CD8-positive, alpha-beta memory T cell (primary cell): ENCODE measurements at places on chromosomes 11 and 22.

DNA sequence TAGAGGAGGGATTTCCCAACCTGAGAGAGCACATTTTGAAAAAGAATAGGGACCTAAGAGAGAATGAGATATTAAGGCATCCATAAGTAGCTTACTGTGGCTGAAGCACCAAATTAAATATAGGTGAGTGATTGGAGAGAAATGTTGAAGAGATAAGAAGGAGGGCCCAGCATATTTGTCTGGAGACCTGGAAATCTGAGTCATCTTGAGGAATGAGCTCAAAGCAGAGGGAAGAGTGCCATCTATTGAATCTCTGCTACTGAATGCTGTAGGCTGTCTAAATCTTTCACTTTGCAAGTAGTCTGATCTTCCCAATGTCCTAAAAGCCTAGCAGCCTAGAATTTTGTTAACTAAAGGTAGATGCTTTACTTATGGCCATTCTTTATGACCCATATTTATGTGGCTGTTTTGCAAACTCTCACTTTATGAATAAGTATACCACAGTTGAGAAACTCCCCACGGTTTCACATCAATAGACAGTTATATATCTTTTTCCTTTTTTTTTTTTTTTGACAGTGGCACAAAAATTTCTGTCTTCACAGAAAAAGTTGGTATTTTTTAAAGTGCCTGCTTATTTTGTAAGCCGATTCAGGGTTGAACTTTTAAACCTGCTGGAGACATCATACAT lies 2093.5 kb downstream of the LRRC4C start:
- DNase-seq: no peak

DNA sequence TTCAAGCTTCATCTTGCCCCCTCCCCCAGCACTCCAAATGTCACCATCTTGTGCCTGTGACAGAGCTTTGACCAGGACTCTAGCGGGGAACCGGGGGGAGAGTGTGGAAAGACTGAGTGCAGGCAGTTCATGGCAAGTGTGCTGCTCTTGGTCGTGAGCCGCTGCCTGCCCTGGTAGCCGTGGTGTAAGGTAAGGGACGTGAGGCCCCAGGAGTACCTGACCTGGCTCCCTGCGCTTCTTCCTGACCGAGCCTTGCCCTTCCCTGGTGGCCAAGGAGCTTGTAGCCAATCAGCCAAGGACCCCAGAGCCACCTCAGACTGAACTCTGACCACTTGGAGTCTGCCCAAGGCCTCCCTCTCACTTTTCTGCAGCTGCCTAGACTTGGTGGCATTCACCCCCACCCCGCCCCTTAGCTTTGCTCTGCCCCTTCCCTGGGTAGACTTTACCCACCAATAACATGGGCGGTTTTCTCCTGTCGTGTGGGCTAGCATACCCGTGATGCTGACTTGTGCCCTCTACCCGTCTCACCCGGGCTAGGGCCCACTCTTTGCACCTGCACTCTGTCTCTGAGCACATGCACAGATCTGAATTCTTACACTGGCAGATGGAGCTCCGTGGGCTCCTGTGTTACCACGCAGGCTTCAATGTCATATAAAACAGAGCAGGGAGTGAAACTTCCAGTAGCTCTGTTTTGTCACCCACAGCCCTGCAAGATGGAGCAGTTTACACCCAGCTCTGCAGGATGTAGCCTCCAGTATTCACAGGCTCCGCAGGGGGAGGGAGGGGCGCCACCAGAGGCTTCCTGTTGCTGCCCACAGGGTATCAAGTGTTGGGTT lies 1.5 kb downstream of the DGKZ start:
- peak; percentile 69 for DNase-seq

- no peak for DNase-seq
Measured at GRCh38 chr11:19606856-19607655, 105.6 kb upstream of the NAV2 start.

- no peak for DNase-seq
Measured at GRCh38 chr11:12399355-12399754, 22.0 kb downstream of the PARVA start.

DNA sequence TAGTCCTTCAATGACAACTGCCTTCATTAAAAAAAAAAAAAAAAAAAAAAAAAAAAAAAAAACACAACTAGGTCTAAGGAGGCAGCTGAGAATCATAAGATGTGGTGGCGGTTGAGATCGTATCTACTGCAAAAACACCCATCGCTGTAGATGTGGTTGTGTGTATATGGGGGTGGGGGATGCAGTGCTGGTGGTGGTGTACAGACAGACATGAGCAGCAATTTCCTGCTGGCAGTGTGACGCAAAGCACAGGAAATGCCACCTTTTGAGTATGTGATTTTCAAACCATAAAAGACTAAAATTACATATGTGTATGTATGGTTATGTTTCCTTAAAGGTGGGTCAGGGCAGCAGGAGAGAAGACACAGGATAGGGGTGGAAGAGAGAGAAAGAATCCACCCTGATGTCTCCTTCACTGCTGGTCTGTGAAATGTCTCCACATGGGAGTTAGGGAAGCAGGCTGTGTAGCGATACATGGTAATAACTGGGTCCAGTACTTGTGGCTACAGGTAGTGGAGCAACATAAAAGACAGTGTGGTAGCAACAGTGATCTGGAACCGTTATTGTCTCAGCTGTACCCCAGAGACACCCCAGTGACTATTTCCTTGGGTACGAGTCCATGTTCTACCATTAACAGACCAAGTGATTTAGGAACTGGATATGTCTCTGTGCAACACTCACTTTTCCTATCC lies 57.9 kb downstream of the SYTL2 start:
- DNase-seq: peak; percentile 98

DNA sequence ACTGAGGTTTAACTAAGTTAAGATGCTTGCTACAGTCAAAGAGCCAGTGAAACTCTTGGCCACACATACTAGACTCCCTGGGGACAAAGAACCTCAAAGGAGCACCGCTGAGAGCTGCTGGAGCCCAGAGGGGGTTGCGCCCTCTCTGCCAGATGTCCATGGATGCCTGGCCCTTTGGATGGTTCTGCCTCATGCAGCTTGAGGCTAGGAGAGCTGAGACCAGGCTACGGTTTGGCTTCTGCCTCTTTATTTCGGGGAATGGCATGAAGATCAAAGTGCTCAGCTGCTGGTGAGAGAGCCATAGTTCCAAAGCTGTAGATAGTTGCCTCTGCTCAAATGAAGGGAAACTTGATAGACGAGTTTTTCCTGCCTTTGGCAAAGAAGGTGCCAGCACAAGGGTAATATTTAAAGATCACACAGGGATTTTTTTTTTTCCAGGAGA lies 43.0 kb downstream of the RASSF10 start:
- DNase-seq: no peak

- DNase-seq: no peak
Measured at GRCh38 chr11:83054001-83054400, 17.7 kb downstream of the RAB30 start.

DNA sequence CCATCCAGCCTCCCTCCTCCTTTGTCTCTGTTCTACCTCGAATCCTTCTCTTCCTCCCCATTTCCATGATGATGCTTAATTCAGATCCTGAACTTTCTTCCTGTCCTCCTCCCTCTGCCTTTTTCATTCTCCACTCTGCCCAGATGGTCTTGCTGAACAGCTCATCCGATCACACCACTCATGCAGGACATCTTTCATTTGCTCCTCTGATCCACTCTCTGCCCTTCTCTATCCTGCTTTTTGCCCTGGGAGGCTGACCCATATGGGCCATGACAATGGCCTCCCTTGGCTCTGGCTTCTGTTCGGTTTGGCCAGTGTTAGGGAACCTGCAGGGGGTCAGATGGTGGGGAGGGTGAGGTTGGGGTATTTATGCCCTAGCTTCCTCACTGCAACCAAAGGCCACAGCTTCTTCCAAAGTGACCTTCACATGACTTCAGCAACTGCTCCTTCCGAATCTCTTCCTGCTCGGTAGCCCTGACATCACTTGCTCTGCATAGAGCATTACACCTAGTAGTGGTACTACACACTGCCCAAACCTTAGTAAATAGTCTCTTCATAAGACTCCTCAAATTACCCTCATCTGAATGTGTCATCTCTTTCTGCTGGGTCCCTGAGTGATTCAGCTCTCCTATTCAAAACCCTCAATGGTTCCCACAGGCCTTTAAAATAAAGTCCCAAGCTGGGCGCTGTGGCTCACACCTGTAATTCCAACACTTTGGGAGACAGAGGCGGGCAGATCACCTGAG lies 32.7 kb upstream of the MICAL2 start:
- no peak for DNase-seq

- DNase-seq: no peak
Measured at GRCh38 chr11:112705148-112705547, 256.1 kb upstream of the NCAM1 start.

DNA sequence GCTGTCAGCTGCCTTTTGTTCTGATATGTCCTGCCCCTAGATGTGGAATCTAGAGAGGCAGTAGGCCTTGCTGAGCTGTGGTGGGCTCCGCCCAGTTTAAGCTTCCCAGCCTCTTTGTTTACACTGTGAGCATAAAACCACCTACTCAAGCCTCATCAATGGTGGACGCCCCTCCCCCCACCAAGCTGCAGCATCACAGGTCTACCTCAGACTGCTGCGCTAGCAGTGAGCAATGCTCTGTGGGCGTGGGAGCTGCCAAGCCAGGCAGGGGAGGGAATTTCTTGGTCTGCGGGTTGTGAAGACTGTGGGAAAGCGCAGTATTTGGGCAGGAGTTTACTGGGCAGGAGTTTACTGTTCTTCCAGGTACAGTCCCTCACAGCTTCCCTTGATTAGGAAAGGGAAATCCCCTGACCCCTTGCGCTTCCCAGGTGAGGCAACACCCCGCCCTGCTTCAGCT lies 98.5 kb downstream of the SMCO4 start:
- DNase-seq: no peak

GRCh38 chr11:67544616-67545242 lies 21.5 kb upstream of the CABP2 start:
- DNase-seq: no peak

DNA sequence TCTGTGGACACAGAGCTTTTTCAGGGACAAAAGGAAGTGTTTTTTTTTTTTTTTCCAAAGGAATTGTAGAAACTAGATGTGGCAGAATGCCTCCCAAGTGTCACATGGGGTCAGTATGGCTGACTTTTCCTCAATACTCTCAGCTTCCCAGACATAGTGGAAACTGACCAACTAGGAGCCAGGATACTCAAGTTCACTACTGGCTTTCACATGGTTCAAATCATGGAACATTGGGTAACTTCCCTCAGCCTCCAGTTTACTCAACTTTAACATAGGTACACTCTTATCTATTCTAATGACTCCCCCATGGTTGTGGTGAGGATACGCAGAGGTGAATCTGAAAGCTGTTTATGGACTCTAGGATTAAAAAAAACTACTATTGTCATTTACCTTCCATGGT lies 1.4 kb downstream of the SLC5A1 start:
- no peak for DNase-seq

GRCh38 chr22:39959640-39960447 lies at the start of gene TMA7B:
TMA7B (plus strand) TSS chr22:39960397; CDS start chr22:39964375, 3,978 bp downstream.
- peak; percentile 52 for DNase-seq

DNA sequence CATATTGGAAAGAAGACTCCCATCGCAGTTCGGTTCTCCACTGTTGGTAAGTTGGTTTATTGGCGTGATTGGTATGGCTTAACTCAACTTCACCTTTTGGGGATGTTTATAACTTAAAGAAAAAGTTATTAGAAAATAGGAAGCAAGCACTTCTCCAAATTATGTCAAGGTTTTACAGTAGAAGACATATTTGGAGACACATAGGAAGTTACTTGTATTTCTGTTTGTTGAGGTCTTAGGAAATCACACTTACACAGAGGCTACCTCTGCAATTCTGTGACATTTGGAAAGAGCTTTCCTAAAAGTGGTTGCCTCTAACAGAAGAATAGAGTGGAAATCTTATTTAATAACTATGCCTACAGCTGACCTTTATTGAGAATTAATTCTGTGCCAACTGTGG lies 12.3 kb downstream of the CAT start:
- DNase-seq: no peak

- no peak for DNase-seq
Measured at GRCh38 chr11:66335531-66336233, 552 bp downstream of the RIN1 start.

- no peak for DNase-seq
Measured at GRCh38 chr11:45926536-45927331, 4.3 kb downstream of the LARGE2 start.

DNA sequence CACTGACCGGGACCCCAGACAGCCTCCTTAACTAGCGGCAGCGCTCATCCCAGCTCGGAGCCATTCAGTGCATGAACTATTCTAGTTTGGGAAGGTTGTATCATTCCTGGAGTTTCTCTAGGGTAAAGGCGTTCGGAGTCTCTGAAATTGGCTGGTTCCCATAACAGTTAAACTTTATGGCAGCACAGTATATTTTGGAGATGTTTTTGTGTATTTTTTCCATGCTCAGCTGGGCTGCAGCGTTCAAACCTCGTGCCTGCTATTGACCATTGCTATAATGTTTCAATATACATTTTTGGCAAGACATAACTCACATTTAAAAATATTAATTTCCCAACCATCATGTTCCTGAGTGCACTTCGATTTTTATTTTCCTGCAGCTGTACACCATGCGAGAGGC lies 169.7 kb downstream of the ST3GAL4 start:
- no peak for DNase-seq

- no peak for DNase-seq
Measured at GRCh38 chr11:130668751-130669150, 220.3 kb downstream of the ADAMTS15 start.

GRCh38 chr22:44892803-44893730 lies 116.7 kb downstream of the PHF21B start:
- DNase-seq: no peak

- DNase-seq: no peak
Measured at GRCh38 chr11:67032830-67033551, 10.1 kb downstream of the SYT12 start.

DNA sequence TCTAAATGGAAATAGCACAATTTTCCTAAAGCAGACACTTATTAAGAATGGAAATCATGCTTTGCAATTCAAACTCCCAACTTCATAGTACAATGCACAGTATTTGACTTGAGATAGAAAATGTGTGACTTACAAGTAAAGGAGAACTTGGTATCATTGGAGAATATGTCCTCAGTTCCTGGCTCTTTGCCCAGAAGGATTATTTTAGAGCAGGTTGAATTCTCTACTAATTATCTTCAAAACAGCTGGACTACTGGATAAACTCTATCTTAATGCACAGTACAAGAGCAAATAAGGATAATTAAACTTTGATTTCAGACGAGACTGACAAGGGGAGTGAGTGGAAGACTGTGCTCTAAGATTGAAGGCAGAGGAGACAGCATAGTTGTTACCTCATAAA lies 839.4 kb downstream of the OPCML start:
- DNase-seq: no peak

DNA sequence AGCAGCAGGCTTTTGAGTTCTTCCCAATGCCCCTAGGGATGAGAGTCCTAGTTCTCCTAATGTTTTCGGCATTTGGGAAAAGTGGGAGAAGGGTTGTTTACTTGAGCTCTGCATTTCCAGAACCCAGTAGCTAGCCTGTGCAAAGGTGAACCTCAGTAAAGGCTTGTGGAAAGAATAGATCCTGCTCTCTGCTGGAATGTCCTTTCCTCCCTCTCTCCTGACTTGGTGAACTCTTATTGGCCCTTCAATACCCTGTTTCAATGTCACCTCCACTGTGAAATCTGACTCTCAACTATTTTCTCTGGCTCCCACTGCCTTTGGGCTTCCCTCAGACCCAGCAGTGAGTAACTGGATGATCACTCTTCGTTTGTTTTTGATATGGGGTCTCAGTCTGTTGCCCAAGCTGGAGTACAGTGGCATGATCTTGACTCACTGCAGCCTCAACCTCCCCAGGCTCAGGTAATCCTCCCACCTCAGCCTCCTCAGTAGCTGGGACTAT lies 2.4 kb upstream of the UVRAG start:
- DNase-seq: no peak
